ENCODE measurements at places on chromosomes 11 and 22.

GRCh38 chr11:71962428-71963038 is 33.7 kb downstream of the RNF121 start:
- no peak for DNase-seq

DNA sequence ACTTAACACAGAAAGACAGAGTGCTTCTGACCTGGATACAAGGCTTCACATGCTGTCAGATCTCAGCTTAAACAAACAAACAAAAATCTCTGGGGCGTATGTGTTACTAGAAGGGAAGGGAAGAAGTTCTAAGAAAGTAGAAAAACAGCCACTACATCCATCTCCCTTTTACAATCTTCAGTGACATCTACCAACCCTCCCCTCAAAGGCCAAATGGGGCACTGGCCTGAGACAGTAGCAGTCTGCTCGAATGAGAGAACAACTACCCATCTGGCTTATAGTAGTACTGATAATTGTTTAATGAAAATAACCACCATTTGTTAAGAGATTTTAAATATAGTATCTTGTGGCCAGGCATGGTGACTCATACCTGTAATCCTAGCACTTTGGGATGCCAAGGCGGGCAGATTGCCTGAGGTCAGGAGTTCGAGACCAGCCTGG is 29.4 kb downstream of the CCDC83 start:
- no peak for DNase-seq

GRCh38 chr11:127875131-127875530 is 712.2 kb downstream of the ETS1 start:
- no peak for DNase-seq

GRCh38 chr11:16572945-16573344 is 165.5 kb upstream of the C11orf58 start:
- no peak for DNase-seq

- peak; percentile 44 for DNase-seq
These were observed 321.6 kb upstream of the TENM4 start for GRCh38 chr11:79762279-79762921.

- no peak for DNase-seq
These were observed 185.6 kb upstream of the TENM4 start for GRCh38 chr11:79626135-79627075.

Measured in eye (tissue), 1 donor.